ENCODE measurements at places on chromosomes 6 and 20.

GRCh38 chr6:108739496-108740330 is 108.5 kb upstream of the ARMC2 start:
- no peak for DNase-seq

- no peak for DNase-seq
Observed at GRCh38 chr6:127494240-127494767, 24.8 kb downstream of the MTCL3 start.

DNA sequence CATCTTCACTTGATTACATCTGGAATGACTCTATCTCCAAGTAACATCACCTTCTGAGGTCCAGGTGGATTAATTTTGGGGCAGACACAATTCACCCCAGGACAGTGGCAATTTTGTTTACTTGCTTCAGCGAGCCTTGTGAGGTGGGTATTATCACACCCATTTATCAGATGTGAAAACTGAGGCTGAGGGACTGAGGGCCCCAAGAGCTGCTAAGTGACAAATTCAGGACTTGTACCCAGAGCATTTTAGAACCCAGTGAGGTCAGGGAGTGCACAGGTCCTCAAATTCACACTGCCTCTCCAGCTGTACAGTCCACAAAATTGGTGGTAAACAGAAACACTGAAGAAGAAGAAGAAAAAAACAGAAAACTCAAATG is 125.2 kb upstream of the PMEPA1 start:
- no peak for DNase-seq

- DNase-seq = no peak
Observed at GRCh38 chr20:15976047-15976736, 597.1 kb downstream of the KIF16B start.

DNA sequence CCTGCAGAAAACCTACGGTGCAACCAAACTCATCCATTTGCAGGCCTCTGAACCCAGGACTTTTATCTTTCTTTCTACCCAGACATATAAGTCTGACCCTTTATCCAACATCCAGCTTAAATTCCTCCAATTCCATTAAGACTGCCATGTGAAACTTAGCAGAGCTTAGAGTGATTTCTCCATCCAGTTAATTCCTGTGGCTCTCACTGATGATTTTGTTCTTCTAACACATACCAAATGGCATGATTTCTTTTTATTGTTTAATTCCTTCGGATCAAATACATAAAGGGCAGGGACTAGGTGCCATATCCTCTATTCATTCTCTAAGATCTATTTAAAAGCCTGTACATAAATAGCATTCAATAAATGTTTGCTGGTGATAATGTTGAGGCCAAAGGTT is 92.9 kb downstream of the TASP1 start:
- DNase-seq = no peak
